ENCODE measurements at places on chromosomes 6 and 20.

- DNase-seq = no peak
Measured at GRCh38 chr6:160424256-160424655, 76.1 kb downstream of the SLC22A3 start.

GRCh38 chr20:31968291-31969126 is 558 bp downstream of the XKR7 start:
- DNase-seq = peak; percentile 80

DNA sequence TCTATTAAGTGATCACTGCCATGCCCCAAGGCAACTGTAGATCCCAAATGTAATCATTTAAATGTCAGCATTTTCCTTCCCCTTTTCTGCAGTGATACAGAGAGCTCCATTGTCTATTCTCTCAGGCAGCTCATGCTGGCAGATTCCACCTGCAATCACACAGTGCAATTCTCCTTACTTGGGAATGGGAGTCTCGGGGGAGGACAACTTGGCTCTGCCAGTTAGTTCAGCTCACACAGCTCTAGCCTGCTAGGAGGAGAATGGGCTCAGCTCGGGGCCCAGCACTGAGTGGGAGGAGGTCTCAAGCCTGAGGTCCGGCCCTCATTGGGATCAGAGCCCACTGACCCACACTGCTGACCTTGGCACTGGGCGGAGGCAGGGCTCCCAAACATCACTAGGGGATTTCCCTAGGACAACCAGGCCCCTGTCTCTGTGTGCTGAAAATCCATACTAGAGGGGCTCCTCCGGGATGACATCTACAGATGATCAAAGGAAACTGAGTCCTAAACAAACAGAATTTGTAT is 109.2 kb upstream of the ASF1A start:
- DNase-seq = no peak

DNA sequence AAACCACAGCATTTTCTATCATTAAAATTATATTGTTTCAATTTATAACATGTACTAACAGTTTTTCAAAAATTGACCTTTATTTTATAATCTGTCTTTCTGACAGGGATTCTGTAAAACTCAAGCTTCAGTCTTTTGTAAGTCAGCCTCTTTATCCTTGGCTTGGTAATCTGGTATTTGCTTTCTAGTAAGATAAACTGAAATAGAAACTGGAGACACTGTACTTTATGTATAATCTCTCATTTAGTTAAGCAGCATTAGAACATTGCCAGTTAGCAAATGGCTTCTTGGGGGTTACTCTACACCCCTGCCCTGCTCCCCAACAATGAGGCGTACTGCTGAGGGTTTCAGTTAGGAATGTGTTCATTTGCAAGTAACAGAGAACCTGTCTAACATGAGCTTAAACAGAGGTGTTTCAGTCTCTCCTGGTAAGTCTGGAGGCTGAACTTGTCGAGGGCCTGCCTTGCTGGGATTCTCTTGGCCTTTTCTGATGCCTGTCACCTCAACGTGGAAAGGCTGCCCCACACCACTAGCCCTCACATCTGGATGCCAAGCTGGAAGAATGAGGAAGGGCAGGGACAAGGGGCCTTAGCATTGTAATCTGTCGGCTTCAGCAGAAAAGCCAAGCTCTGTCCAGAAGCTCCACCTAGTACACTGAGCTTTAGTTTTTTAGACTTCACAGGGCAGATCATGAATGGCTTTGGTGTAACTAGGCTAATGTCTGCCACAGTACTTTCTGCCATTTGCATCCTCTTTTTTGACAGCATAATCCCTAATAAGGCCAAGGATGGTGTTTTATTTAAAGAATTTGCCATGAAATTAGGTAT is 34.8 kb downstream of the SH3BGRL2 start:
- no peak for DNase-seq

- no peak for DNase-seq
Measured at GRCh38 chr20:34970846-34971560, 15.3 kb downstream of the MYH7B start.

DNA sequence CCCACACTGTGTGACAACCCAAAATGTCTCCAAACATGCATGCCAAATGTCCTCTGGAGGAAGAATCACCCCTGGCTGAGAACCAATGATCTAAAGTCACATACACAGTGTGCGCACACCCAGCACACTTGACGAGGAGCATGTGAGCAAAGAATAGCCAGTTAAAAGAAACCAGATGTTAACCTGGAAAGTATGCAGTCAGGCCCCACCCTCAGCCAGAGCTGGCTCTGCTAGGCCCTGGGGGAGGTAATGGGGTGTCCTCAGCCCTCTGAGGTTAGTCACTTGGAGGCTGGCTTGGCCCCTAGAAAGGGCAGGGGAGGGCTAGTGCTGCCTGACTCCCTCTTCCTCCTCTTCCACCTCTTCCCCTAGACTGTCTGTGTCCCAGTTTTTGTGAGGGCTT is 15.2 kb upstream of the GUCA1A start:
- no peak for DNase-seq

DNA sequence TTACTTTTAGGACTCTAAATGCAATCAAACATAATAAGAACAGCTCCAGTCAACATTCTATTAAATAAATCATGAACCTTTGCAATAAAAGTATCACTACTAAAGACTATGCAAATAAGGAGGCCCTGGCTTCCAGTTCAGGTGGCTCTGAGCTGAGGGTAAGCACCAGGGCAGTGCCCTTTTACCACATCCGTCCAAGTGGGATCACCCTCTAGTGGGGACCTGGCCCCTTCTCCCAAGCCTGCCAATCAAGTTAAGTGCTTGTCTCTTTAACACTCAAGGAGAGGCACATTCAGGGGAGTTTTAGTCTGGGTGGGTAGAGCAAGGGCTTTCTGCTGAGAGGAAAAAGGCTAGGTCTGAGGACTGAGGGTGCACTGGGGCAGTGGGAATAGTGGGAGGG is 161.4 kb downstream of the TMEM200A start:
- DNase-seq = no peak

DNA sequence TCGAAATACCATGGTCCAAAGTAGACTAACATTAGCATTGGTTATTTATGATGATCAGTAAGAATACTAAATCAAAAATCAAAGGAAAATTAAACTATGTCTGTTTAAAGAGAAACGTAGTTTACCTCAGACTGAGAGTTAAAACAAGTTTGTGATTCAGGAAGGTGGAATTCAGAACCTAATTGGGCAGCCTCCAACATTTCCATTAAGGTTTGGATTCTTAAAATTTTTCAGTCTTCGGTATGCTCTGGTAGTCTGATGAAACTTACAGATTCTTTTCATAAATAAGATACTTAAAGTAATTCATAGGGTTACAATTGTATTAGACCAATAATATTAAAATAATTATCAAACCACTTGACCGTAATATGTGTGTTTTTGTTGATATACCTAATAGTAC is 18.6 kb downstream of the HFE start:
- DNase-seq = no peak

DNA sequence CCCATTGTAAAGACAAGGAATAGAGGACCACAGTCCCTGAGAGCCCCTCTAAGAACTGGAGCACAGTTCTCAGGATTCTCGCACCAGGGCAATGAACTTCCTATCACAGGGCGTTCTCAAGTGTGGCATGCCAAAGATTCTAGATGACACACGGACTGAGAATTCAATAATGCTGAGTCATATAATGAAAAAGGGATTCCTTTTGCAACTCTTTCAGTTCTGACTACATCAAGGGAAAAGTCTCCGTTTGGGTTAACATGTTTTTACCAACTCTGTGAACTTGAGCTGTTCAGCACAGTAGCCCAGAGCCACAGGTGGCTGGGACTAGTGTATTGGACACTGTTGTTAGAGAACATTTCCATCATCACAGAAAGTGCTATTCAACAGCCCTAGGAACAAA is 3.4 kb downstream of the MED20 start:
- no peak for DNase-seq

- DNase-seq = no peak
Measured at GRCh38 chr20:35314816-35315631, 22.8 kb upstream of the FAM83C start.

DNA sequence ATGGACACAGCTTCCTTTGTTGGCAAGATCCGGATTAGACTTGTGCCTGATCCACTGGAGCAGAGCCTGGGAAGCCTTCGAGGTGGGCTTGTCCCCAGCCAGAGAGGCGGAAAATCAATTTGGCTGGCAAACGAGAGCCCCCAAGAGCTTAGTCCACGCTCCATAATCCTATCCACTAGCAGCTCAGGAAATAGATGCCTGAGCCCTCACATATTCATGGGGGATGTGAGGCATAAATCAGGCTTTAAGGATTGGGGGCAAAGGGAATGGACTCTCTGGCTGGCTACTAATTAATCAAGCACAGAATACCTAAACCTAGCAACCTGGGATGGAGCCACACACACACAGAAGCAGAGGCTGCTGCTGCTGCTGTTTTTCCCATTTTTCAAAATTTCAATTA is 137.9 kb downstream of the PKHD1 start:
- DNase-seq = no peak

DNA sequence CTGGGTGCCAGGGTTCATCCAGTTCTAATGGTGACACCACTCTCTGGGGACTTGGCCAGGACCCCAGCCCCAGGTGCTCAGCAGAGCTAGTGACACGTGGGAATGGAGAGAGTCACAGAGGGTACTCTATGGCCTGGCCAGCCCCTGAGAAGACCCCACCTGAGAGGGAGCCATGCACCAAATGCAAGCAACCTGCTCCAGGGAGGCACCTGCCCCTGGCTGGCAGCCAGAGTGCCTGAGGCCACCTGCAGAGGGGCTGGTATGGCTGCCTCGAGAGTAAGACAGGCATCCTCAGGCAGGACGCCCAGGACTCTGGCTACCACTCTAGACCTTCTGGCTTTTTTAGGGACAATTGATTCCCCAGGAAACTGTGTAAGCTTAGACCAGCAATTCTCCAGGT is 38.6 kb upstream of the CST7 start:
- DNase-seq = no peak

GRCh38 chr6:169229615-169230321 is 23.9 kb downstream of the THBS2 start:
- DNase-seq = no peak

GRCh38 chr6:167659046-167659445 is 167.7 kb upstream of the AFDN start:
- no peak for DNase-seq

GRCh38 chr6:39507331-39507998 is 185.0 kb upstream of the KCNK16 start:
- no peak for DNase-seq

DNA sequence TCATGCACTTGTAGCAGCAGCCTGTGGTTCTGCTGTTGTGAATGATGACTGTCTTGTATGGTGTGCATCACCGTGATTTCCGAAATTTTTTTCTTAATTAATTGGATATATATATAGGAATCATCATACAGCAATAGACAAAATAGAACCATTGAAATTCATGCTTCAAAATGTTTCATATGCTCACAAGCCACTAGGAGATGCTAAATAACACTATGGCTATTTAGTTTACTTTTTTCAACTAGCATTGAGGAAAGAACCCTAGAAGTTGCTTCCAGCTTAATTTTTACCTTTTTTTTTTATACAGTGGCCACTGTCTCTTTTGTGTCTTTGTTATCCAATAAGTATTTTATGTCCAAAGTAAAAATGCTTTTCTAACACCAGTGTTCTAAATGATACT is 485.4 kb downstream of the CDKAL1 start:
- no peak for DNase-seq

DNA sequence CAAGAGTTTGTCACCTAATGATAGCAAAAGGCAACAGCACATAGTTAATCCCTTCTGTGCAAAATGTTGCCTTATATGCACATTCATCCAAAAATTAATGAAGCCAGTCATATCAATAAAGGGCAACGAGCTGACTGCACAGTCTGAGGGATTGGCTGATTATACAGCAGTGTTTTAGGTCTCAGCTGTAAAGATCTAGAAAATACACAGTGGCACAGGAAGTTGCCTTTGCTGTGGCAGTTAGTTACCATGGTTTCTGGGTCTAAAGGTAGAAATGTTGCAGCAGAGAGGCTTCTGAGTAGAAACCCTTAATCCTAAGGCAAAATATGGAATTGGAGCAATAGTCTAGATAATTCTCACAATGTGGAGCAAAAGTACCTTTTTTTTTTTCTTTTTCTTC is 89.7 kb downstream of the SMPDL3A start:
- DNase-seq = no peak

DNA sequence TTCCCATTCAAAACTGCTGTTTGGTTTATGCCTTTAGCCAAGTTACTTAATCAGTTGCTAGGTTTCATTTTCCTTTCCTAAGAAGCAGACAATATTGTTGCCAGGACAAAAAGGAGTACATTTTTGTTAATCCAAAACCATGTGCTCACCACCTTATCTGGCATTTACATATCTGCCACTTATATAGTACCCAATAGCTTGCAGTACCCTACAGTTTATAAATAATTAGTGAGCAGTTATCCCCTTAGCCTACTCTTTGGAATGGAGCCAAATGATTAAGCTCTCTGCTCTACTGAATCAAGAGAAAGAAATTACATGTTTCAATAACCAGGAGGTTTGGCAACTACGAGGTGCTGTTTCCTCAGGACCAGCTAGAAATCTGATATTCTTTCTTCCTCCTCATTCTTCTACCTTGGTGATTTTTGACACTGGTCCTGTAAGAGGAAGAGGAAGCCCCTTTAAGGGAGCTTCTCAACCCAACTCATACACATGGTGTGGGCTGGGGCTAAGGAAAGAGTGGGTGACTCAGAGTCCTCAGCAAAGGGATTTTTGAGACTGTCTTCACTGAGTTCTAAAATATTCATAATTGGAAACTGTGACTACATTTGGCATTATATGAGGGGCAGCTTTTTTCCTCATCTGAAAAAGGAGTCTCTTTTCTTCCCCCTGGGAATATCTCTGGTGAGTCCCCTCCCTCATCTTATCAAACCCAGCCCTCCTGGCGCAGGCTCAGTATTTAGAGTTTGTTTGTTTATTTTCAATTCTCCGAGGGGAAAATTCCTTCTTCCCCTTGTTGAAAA is 1.5 kb downstream of the ZNFX1 start:
- DNase-seq = no peak

GRCh38 chr20:4837760-4838159 is 116.1 kb downstream of the PRND start:
- no peak for DNase-seq

- DNase-seq = no peak
Measured at GRCh38 chr6:24125980-24126379, at the start of gene NRSN1. Gene NRSN1 (plus strand): TSS chr6:24126215. CDS start chr6:24134328, 8,113 bp downstream.

DNA sequence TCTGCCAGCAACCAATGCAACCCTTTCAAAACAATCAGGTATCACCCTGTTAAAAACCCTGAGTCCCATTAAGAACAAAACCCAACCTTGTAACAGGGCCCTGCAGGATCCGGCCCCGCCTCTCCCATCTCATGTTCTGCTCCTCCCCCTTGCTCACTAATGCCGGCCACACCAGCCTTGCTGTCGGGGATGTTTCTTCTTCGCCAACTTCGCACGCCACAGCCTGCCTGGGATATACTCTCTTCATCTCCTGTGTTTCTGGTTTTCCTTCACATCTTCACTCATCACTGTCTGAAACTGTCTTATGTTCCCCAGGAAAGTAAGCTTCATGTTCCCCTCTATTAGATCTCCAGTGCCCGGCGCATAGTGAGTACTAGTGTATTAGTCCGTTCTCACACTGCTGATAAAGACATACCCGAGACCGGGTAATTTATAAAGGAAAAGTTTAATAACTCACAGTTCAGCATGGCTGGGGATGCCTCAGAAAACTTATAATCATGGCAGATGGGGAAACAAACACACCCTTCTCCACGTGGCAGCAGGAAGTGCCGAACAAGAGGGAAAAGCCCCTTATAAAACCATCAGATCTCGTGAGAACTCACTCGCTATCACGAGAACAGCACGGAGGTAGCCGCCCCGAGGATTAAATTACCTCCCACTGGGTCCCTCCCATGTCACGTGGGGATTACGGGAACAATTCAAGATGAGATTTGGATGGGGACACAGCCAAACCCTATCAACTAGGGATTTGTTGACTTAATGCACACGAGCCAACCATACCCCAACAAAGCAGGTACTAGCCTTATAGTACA is 5.1 kb downstream of the TP53RK start:
- no peak for DNase-seq

- DNase-seq = no peak
Measured at GRCh38 chr20:11917663-11918062, at the start of gene BTBD3. Gene BTBD3 (plus strand): TSS chr20:11917893. CDS start chr20:11918276, 383 bp downstream.
